ENCODE measurements at places on chromosomes 7 and 10.

GRCh38 chr7:97748482-97748881, 16.6 kb downstream of the TAC1 start:
- no peak for DNase-seq

GRCh38 chr7:44145969-44146911, 5.1 kb upstream of the MYL7 start:
- no peak for DNase-seq

- DNase-seq: no peak
Measured at GRCh38 chr7:101442426-101443070, 79.9 kb downstream of the COL26A1 start.

DNA sequence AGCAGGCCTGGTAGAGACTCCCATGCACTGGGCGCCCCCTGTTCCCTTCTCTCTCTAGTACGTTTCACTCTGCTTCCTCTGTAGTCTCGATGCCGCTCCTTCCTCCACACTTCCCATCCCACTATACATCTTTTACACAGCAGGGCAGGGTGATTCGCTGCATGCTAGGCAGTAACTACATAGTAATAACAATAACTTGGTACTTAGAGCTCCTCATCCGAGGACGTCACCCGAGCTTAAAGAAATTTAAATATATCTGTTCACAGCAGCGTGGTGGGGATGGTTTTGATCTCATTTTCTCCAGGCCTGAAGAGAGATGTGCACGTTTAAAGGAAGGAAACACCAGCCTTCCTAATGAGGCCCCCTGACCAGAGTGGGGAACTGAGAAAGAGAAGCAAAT, 276.9 kb downstream of the SKAP2 start:
- no peak for DNase-seq

DNA sequence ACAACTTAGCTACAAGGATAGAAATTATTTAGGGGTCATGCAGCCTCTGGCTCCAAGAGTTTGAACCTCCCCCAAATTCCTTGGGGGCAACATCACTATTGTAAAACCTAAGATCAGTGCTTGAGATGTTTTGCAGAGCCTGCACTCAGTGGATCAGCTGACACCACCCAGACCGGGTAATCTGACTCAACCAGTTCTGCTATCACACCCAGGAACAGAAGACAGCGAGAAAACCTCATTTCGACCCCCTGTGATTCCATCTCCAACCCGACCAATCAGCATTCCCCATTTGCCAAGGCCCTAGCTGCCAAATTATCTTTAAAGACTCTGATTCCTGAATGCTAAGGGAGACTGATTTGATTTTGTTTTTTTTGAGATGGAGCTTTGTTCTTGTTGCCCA, 5.2 kb downstream of the TACR2 start:
- no peak for DNase-seq

- DNase-seq: peak; percentile 99
Measured at GRCh38 chr7:137873979-137874777, 27.4 kb upstream of the DGKI start.

- no peak for DNase-seq
Measured at GRCh38 chr10:121696854-121697253, 98.6 kb upstream of the FGFR2 start.

DNA sequence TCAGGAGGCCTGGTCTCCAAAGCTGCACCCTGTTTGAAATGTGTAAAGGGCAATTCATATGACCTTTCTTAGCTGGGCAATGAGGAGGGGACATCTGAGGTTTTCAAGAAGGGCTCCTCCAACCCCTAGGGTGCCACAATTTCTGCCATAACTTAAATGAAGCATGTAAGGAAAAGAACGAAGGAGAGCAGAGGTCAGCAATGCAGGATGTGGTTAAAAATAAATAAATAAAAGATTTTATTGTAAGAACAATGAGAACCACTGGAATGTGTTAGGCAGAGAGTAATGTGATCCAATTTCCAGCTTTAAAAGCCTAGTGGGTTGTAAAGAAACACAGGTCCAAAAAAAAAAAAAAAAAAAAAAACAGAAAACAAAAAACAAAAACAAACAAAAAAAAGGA, 673.1 kb downstream of the TNS3 start:
- peak; percentile 80 for DNase-seq

DNA sequence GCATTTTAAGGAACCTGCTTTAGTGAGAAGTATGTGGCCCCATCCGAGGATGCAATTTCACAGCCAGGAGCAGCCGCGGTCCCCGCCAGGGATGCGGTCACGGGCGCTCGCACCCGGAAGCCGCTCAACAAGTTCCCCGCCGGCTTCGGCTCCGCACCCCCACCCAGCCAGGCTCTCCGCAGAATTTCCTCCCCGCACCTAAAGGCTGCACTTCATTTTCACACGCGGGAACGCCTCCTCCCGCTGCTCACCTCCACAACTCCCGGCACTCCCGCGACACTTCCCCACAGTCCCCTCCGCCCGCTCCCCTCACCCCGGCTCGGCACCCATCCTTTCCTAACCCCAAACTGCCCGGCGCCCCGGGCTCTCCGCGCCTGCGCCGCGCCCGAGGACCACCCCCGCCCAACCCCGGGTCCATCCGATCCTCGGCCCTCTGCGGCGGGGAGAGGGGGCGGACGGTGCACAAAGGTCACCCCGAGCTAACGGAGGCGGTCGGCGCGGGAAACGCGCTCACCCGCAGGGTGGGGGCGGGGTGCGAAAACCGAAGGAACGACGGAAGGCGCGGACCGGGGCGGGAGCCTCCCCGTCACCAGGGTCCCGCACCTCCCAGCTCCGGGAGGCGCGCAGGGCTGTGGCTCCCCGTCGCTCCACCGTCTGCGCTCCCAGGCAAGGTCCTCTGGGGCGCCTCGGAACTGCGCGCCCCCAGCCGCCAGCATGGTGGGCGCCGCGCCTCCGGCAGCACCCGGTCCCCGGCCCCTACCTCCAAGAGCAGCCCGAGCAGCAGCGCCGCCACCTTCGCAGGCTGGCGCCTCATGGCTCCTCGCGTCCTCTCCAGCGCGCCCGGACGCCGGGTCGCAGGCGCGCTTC, 558 bp downstream of the VOPP1 start:
- DNase-seq: no peak

GRCh38 chr7:33774762-33775523, 130.4 kb upstream of the BMPER start:
- peak; percentile 21 for DNase-seq

DNA sequence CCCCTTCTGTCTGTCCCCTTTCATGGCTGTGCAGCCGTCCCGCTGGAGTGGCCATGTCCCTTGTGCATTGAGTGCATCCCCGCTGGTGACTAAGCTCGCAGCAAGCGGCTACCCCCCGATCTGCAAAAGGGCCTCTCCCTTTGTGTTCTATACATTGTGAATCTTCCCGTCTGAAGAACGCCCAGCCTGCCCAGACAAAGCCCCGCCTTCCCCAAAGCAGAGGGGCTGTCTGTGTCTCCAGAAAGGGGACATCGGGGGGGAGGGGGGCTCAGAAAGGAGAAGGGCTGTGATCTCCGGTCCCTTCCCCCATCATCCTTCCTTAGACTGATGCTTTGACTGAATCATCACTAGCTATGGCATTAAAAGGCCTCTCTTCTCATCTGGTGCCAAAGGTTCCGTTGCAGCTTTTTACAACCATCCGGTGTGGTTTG, 11.9 kb downstream of the NPTX2 start:
- no peak for DNase-seq

DNA sequence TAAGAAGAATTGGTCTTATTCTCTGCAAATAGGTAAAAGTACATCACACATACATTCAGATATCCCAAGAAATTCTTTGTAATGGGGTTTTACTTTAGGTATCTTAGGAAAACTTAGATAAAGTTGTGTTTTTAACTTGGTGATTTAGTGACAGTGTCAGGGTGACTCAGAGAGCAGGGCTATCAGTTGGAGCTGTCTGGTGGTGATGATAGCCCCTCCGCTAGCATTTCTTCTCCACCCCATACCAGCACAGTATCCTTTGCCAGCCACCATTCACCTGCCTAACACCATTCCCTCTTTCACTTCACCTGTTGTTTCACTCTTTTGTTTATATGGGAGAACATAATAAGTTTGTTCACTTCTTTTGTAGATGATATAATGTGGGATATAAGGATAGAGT, 30.4 kb downstream of the VPS50 start:
- DNase-seq: no peak

- DNase-seq: peak; percentile 81
Measured at GRCh38 chr10:86635402-86635801, 18.9 kb upstream of the OPN4 start.

GRCh38 chr7:68770649-68771048, 827.6 kb upstream of the AUTS2 start:
- no peak for DNase-seq

DNA sequence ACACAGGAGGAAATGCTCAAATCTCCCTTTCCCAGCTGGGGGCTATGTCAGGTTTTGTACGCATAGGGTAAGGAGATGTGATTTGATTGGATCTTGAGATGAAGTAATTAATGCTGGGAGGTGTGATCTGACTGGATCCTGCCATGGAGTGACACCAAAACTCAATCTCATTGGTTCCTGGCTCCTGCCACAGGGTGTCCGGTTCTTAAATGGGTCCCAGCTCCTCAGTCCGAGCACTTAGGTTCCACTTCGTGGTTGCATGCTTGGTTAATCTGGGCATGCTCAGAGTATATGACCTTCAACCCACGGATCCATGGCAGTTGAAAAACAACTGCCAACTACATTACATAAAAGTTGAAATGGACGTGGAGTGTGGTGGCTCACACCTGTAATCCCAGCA, 3.1 kb upstream of the ZNF12 start:
- no peak for DNase-seq

DNA sequence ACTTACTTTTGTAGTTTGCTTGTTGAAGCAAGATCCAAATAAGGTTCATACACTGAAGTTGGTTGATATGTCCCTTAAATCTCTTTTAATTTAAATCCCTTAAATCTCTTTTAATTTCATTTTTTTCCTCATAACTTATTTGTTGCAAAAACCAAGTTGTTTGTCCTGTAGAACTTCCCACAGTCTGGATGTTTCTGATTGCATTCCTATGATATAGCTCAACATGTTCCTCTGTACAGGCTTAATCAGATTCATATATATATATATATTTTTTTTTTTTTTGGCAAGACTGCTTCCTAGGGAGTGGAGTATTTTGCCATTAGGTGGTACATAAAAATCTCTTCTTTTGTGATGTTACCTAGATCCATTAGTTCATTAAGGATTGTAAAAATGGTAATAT, 174.9 kb upstream of the MKLN1 start:
- DNase-seq: no peak

- DNase-seq: no peak
Measured at GRCh38 chr10:123402656-123403055, 248.5 kb downstream of the BUB3 start.

DNA sequence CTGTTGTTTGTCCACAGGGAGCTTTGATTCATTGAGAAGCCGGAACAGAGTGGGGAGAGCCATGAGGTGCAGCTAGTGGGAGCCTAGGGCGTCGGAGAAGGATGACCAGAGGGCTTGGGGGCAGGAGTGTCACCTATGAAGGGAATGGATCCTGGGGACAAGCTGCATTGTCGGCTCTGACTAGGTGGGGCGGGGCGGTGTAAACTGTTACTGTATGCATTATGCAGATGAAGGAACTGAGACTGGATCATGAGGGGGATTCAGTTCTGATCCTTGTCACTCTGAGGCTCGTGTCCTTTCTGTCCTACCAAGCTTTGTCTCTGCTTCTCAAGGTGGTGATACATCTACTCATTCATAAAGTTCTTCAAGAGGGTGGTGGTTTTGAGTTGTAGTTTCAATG, 39.9 kb upstream of the MMD2 start:
- no peak for DNase-seq

DNA sequence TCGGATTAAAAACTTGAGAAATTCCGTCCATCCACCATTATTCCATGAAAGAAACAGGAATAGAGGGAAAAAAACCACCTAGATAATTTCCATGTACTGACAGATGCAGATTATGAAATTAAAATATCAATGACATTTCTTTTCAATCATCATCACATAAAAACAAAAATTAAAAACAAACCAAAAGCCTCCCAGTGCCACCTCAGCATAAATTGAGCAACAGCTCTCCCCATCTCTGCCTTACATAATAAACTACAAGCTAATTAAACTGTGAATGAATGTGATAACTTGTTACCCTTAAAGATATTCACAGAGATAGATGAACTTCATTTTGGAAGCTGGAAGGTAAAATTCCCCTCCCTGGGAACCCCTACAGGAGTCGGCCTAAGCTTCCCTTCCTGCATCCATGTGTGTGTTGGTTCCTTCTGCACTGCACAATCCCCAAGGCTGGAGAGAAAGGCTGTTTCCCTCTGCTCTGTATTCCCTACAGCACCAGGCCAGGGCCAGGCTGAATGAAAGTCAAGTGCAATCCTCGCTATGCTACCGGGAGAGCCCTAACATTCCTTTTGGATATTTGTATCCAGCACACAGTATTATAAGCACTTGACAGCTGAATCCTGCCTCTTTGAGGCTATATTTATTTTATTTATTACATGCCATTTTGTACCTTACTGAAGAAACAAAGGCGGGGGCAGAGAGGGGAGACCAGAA, 8.1 kb downstream of the CCDC6 start:
- DNase-seq: no peak

- no peak for DNase-seq
Measured at GRCh38 chr7:11221984-11222383, 248.3 kb downstream of the PHF14 start.

DNA sequence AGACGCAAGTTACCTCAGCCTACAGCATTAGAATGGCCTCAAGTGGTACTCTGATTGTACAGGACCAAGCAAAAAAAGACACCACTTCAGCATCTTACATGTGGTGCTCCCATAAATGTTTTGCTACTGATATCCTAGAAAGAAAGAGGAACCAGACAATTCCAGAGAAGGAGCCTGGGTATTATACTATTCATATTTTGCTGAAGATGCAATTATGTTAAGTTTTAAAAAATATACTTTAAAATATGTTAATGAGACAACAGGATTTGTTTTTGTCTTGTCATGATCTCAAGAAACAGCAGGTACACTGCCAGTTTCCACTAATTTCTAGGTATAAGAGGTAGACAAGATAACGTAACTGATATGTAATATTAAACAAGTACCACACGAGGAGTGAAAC, 92.6 kb downstream of the JMJD1C start:
- DNase-seq: no peak

DNA sequence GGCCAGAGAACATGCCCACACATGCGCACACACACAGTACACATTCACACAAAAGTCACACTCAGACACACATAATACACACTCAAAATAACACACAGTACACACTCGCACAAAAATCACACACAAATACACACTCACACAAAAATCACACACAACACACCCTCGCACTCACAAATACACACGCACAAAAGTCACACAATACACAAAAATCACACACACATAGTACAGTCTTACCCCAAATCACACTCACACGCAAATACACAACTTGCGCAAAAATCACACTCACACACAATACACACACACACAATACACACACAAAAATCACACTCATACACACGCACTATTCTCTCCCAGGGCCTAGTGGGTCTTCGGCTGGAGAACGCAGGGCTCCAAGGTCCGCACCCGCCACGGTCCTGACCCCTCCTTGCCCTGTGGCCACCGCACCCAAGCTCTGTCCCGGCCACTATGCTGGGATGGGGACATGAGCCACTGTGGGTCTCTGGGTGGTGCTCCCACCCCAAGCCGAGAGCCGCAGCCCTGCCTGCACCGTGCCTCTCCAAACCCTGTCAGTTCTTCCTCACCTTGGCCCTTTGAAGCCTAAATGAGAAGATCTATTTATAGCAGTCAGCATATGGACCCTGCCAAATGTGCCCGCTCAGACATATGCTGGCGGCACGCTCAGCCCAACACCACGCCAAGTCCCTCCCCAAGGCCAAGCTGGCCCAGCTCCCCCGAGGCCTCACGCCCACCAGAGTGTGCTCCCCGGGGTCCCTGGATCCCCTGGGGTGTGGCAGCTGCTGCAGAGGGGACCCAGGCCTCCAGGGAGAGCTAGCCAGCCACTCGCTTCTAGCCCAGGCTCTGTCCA, 55.9 kb downstream of the ELFN1 start:
- DNase-seq: no peak

- DNase-seq: no peak
Measured at GRCh38 chr10:131478377-131478989, 167.0 kb upstream of the TCERG1L start.
